ENCODE measurements at places on chromosomes 2 and 18. TPM values are rescaled to one million over a fixed set of nuclear protein-coding genes. Genes with fewer than 3 reads are reported as not detected.

DNA sequence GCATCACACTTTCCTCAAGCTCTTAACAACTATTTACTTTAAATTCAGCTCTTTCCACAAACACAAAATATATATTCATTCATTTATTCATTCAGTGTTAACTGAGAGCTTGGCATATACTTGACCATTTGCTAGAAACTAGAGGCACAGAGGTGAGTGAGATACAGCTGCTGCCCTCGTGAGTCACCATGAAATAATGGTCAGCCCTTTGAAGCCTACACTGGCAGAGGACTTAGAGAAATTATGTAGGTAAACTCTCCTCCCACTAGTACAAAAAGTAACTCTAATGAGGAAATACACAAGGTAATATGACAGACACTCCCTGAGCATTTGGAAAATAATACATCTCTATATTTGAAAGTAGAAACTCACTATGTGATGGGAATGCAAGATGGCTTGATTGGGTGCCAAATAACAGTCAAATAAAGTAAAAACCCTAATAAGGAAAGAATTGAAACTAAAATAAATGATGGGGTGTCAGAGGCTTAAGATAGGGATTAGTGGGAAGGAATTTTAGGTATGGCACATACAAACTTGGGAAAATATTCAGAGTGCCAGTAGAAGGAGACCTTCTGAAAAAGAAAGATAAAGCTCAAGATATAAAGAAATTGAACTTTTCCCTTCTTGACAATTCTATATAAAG is 61.1 kb downstream of the ANTXR1 start:
- no peak overlapping the region for H3K27ac ChIP-seq
- 0 out of 2 replicates have a peak, but pooled peaks cover 5% of the 10 kb centered on the region for H3K4me1 ChIP-seq
- DNase-seq = peak; percentile 21
- H3K27me3 ChIP-seq = no peaks in the 10 kb centered on the region

- H3K4me3 ChIP-seq = no peak overlapping the region
- H3K27me3 ChIP-seq = peaks cover 97% of the 10 kb centered on the region
- H3K36me3 ChIP-seq = no peaks in the 10 kb centered on the region
- no peak overlapping the region for H3K27ac ChIP-seq
- H3K4me1 ChIP-seq = no peaks in the 10 kb centered on the region
Observed at GRCh38 chr2:60530660-60531281, 22.7 kb downstream of the BCL11A start.

GRCh38 chr2:241494311-241494908 is 14.0 kb downstream of the STK25 start:
- no peak for DNase-seq
- H3K4me1 ChIP-seq = no peaks in the 10 kb centered on the region
- H3K27ac ChIP-seq = no peak overlapping the region
- no peak overlapping the region for H3K4me3 ChIP-seq
- H3K36me3 ChIP-seq = 0 out of 2 replicates have a peak, but pooled peaks cover 3% of the 10 kb centered on the region
- no peaks in the 10 kb centered on the region for H3K27me3 ChIP-seq

DNA sequence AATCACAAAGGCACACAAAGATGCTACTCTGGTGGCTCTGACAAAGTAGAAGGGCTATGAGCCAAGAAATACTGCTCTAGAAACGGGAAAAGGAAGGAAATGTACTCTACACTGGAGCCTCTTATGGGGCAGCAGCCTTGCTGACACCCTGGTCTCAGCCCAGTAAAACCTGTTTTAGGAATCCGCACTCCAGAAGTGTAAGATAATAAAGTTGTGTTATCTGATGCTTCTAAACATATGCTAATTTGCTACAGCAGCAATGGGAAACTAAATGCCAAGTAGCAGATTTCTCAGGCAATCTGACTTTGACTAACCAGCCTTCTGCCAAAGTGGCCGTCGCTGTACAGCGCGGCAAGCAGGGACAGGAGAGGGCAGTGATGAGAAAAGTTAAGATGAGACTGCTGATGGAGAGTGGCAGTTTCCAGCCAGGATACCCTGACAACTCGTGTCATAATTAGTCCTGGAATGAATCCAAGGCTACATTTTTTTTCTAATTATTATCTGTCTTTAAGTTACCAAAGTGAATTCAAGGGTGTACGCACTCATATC is 99.0 kb downstream of the NETO1 start:
- H3K4me1 ChIP-seq = no peaks in the 10 kb centered on the region
- no peaks in the 10 kb centered on the region for H3K36me3 ChIP-seq
- DNase-seq = no peak
- no peak overlapping the region for H3K4me3 ChIP-seq

The SERPINB2 gene
- 0.73 TPM for total RNA-seq

DNA sequence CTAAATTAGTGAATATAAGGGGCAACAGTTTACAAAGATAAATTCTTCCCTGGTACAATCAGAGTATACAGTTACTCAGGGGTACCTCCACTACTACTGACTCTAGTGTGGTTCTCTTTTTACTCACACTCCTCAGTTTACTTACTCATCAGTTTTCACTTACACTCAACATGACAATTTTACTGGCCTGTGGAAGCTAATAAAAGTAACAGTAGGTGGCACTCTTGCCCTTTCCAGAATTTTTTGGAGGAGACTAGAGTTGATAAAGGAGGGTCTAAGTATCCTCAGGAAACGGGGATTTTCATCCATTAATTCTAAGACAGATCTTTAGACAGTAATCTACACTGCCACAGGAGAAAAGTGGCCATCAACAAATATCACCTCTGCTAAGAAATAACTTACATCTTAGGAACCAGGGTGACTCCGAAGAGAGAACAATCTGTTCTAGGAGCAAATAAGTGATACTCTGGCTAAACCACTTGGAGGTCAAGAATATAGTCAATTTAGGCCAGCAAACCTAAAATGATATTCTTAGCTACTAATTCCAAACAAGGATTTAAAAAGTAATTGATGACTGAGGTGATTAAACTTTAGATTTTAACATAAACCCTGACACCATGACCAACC is 61.3 kb downstream of the ATL2 start:
- DNase-seq = peak; percentile 23
- H3K27ac ChIP-seq = 0 out of 2 replicates have a peak overlapping the region, but pooled peaks have one; percentile 1
- no peaks in the 10 kb centered on the region for H3K27me3 ChIP-seq

DNA sequence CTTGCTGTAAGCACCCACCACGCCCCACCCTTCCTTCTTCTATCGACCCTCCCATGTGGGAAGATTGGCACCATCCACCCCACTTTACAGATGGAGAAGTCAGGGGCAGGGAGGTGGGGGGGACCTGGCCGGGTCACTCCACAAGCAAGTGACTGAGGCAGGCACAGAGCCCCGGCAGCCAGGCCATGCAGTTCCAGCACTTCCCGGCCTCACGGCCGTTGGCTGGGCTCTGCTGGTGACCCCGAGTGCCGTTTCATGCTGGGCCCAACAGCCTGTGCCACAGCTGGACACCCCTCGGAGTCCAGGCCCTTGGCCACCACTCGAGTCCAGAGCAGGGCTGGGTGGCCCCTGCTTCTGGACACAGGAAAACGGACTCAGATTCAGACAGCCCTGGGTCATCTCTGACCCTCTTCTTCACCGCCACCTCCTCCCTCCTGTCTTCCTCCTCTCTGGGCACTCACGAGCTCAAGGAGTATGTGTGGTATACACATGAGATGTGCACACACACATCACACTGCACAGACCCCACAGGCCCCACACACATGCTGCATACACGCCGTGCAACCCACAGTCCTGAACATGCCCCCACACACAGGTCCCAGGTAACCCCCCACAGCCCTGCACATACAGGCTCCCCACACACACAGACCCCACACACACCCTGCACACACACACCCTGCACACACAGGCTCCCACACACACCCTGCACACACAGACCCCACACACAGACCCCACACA is 89.3 kb upstream of the GPC1 start:
- H3K36me3 ChIP-seq = no peaks in the 10 kb centered on the region
- DNase-seq = no peak
- no peaks in the 10 kb centered on the region for H3K4me1 ChIP-seq
- H3K4me3 ChIP-seq = no peak overlapping the region

The PNKD gene
- 102 TPM for total RNA-seq

GRCh38 chr18:75782204-75782603 is 354.7 kb upstream of the SMIM21 start:
- no peak for DNase-seq
- no peaks in the 10 kb centered on the region for H3K4me1 ChIP-seq
- H3K27ac ChIP-seq = no peak overlapping the region
- H3K27me3 ChIP-seq = peaks cover 92% of the 10 kb centered on the region
- no peaks in the 10 kb centered on the region for H3K36me3 ChIP-seq

The SIX3 gene
- total RNA-seq = 1.4 TPM

DNA sequence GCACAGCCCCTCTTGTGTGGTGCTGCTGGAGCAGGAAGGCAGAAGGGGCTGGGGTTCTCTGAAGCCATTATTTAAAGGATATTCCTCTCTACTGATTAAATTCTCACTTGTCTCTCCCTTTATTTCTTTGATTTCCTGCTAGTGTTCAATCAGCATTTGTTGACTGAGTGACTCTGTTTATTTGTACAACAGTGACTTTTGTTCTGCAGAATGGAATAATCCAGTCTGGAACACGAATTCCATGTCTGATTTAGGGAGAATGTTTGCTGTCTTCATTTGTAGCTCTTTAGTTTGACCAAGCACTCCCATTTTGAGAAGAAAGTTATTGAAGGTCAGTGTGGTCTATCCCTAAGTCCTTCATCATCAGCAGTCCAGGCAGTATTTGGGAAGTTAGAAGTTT is 141.2 kb downstream of the SETBP1 start:
- peaks cover 44% of the 10 kb centered on the region for H3K4me1 ChIP-seq
- no peaks in the 10 kb centered on the region for H3K36me3 ChIP-seq
- no peak overlapping the region for H3K27ac ChIP-seq
- DNase-seq = peak; percentile 55
- H3K4me3 ChIP-seq = no peak overlapping the region

DNA sequence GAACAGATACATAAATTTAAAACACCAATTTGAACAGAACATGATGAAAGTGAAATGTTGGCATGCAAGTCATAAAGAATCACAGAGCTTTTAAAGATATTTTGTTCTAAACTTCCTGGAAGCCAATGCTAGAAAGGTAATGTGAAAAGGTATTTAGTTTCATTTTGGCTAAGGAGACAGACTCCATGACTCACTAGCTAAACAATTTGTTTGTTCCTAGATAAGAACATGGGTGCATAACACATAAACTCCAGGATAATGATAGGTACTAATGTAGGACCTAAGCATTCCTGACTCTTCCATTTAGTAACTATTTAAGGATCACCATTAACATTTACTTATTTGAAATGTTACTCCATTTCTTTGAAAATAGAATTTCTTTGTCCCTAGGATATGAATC is 292.5 kb upstream of the CNTNAP5 start:
- no peak overlapping the region for H3K27ac ChIP-seq
- no peak overlapping the region for H3K4me3 ChIP-seq
- no peaks in the 10 kb centered on the region for H3K27me3 ChIP-seq
- DNase-seq = no peak
- 0 out of 2 replicates have a peak, but pooled peaks cover 9% of the 10 kb centered on the region for H3K4me1 ChIP-seq
- no peaks in the 10 kb centered on the region for H3K36me3 ChIP-seq

GRCh38 chr2:180343528-180344345 is 336.6 kb upstream of the CWC22 start:
- no peak overlapping the region for H3K4me3 ChIP-seq
- no peaks in the 10 kb centered on the region for H3K4me1 ChIP-seq
- DNase-seq = no peak
- no peak overlapping the region for H3K27ac ChIP-seq

The BMP10 gene
- total RNA-seq = not detected

GRCh38 chr2:12835733-12836132 is 119.0 kb downstream of the TRIB2 start:
- H3K4me3 ChIP-seq = no peak overlapping the region
- no peak overlapping the region for H3K27ac ChIP-seq
- no peaks in the 10 kb centered on the region for H3K4me1 ChIP-seq

The MERTK gene
- 3.4 TPM for total RNA-seq

The LIPG gene
- 30.9 TPM for total RNA-seq

GRCh38 chr2:20433249-20433648 is 13.6 kb upstream of the RHOB start:
- H3K36me3 ChIP-seq = no peaks in the 10 kb centered on the region
- H3K27ac ChIP-seq = no peak overlapping the region

The IL36B gene
- not detected for total RNA-seq

GRCh38 chr2:73020657-73021370 is 50.7 kb downstream of the SFXN5 start:
- no peaks in the 10 kb centered on the region for H3K27me3 ChIP-seq
- DNase-seq = no peak
- H3K4me3 ChIP-seq = no peak overlapping the region
- no peaks in the 10 kb centered on the region for H3K4me1 ChIP-seq
- H3K36me3 ChIP-seq = no peaks in the 10 kb centered on the region

GRCh38 chr2:152050915-152051314 is 47.9 kb downstream of the CACNB4 start:
- no peak for DNase-seq
- no peaks in the 10 kb centered on the region for H3K27me3 ChIP-seq
- H3K27ac ChIP-seq = no peak overlapping the region
- peaks cover 12% of the 10 kb centered on the region for H3K4me1 ChIP-seq
- no peaks in the 10 kb centered on the region for H3K36me3 ChIP-seq
- H3K4me3 ChIP-seq = no peak overlapping the region

DNA sequence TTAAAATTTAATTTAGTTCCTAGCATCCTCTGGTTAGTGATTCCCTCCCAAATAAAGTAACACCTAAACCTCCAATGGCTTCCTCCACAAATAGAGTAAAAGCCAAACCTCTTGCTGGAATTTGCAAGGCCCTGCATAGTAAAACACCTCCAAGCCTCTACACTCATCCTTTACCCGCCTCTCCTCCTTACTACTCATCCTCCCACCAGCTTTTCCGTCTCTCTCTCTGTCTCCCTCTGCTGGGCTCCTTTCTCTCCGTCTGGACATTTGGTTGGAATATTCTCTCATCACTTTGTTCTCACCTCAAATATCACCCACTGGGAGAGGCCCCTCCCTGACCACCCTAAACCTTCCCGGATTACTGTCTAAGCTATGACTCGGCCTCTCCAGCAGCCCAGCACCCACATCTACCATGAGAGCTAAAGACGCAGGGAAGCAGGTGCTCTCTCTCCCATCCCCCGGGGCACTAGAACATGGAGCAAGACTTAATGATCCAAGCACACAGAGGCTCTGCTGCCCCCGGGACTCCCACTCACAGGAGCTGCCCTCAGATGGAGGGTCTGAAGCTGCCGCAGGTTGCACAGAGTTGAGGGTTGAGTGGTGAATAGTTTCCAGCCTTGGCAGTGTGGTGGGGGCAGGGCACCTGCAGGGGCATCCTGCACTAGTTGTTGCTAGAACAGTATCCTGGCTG is 167.2 kb downstream of the FBXO15 start:
- no peak overlapping the region for H3K27ac ChIP-seq
- DNase-seq = no peak
- no peaks in the 10 kb centered on the region for H3K36me3 ChIP-seq
- H3K4me1 ChIP-seq = no peaks in the 10 kb centered on the region
- H3K4me3 ChIP-seq = no peak overlapping the region

Data from PC-9 (cell line).